ENCODE measurements at places on chromosomes 11 and 22. TPM values are rescaled to one million over a fixed set of nuclear protein-coding genes. Genes with fewer than 3 reads are reported as not detected.

GRCh38 chr22:20586403-20586745 lies 79.0 kb downstream of the MED15 start:
- no peaks in the 10 kb centered on the region for H3K4me1 ChIP-seq
- DNase-seq, result no peak

DNA sequence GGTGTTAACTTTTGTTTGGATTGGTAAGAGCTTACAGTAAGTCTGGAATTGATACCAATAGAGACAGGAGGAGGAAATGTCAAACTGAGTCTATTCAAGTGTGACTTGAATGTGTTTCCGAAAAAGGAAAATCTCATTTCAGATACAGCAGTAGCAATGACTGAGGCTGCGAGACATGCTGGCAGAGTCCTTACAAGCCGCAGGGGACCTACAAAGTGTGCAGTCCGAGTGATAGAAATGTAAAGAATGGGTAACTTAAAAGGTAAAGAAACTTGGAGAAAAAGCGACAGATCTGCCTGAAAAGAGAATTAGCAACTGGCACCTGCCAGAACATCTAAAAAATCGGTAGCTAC lies 444 bp downstream of the CWF19L2 start:
- peaks cover 14% of the 10 kb centered on the region for H3K4me1 ChIP-seq
- H3K27ac ChIP-seq, result peak overlapping the region; percentile 82
- DNase-seq, result no peak
- peaks cover 12% of the 10 kb centered on the region for H3K36me3 ChIP-seq

- no peaks in the 10 kb centered on the region for H3K36me3 ChIP-seq
- H3K4me3 ChIP-seq, result no peak overlapping the region
- peaks cover 43% of the 10 kb centered on the region for H3K4me1 ChIP-seq
- no peak for DNase-seq
- no peak overlapping the region for H3K27ac ChIP-seq
These were observed 100.6 kb upstream of the TENM4 start for GRCh38 chr11:79541466-79541865.

- no peaks in the 10 kb centered on the region for H3K36me3 ChIP-seq
- peaks cover 14% of the 10 kb centered on the region for H3K27me3 ChIP-seq
- DNase-seq, result no peak
- peaks cover 22% of the 10 kb centered on the region for H3K4me1 ChIP-seq
- H3K27ac ChIP-seq, result no peak overlapping the region
These were observed 67.2 kb downstream of the CCDC83 start for GRCh38 chr11:85922367-85922766.

GRCh38 chr11:76030968-76031590 lies 175.2 kb downstream of the WNT11 start:
- no peak for DNase-seq
- peak overlapping the region; percentile 6 for H3K27ac ChIP-seq
- peaks cover 27% of the 10 kb centered on the region for H3K4me1 ChIP-seq
- H3K27me3 ChIP-seq, result no peaks in the 10 kb centered on the region
- H3K4me3 ChIP-seq, result no peak overlapping the region

DNA sequence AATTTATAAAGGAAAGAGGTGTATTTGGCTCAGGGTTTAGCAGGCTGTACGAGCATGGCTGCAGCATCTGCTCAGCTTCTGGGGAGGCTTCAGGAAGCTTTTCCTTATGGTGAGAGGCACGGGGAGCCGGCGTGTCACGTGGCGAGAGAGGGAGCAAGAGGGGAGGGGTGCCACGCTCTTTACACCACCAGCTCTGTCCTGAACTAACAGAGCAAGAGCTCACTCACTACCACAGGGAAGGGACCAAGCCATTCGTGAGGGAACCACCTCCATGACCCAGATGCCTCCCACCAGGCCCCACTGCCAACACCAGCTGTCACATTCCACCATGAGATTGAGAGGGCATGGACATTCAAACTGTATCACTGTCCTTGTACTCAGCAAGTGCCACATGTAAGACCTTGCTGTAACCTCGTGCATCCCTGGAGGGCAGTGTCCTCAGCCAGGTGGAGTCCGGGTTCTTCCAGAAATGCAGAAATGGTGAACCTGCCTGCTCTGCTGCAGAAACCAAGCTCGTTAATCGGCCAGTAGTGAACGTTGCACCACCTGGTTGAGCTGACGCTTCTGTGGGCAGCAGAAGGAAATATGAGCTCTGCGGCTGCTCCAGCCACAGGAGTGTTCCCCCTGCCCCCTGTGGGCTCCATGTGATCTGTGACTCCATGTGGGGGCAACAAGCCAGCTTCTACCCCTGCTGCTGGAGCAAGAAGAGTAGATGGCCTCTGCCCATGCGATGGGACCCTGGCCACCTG lies 368.6 kb downstream of the TBC1D22A start:
- peaks cover 4% of the 10 kb centered on the region for H3K36me3 ChIP-seq
- no peaks in the 10 kb centered on the region for H3K4me1 ChIP-seq
- H3K27me3 ChIP-seq, result no peaks in the 10 kb centered on the region
- no peak for DNase-seq

- H3K27ac ChIP-seq, result no peak overlapping the region
- H3K27me3 ChIP-seq, result no peaks in the 10 kb centered on the region
- no peak overlapping the region for H3K4me3 ChIP-seq
- no peak for DNase-seq
These were observed 33.3 kb upstream of the ADSL start for GRCh38 chr22:40313007-40313406.

DNA sequence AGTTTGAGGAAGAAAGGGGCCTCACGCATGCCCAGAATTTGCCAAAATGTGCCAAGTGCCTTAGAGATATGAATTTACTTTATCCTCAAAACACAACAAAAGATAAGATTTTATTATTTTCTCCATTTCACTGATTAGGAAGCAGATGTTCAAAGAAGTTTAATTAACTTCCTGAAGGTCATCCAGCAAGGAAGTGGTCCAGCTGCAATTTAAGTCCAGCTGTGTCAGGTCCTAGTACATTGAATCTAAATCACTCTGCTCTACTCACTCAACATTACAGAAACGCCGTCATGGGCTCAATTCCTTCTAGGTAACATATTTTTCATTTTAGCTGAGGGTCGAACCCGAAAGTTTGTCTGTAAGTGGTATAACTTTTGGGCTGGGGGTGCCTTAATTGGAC lies 115.4 kb downstream of the CCDC34 start:
- peaks cover 34% of the 10 kb centered on the region for H3K4me1 ChIP-seq
- no peak overlapping the region for H3K4me3 ChIP-seq
- H3K27ac ChIP-seq, result no peak overlapping the region
- DNase-seq, result no peak
- H3K36me3 ChIP-seq, result peaks cover 8% of the 10 kb centered on the region

GRCh38 chr22:41844513-41844912 lies 11.6 kb downstream of the SREBF2 start:
- no peak for DNase-seq
- H3K27me3 ChIP-seq, result no peaks in the 10 kb centered on the region
- peak overlapping the region; percentile 31 for H3K4me3 ChIP-seq
- H3K27ac ChIP-seq, result peak overlapping the region; percentile 64
- H3K36me3 ChIP-seq, result peaks cover 15% of the 10 kb centered on the region

DNA sequence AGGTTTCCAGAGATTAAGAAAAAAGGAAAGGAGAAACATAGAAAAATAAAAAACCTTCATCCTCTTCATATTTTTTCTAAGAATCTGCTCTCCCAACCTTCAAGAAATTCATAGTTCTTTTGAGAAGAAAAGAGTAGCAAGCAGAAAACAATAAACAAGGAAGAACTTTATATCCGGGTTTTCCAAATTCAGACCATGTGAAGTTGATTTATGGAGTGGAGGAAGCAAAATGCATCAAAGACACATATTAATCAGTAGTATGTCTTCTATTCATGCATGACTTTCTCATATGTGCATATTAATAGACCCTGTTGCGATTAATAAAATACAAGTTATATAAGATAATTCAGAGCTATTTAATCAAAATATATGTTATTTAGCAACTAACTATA lies 20.5 kb upstream of the CTSC start:
- no peaks in the 10 kb centered on the region for H3K27me3 ChIP-seq
- H3K4me3 ChIP-seq, result no peak overlapping the region
- H3K4me1 ChIP-seq, result peaks cover 24% of the 10 kb centered on the region
- no peaks in the 10 kb centered on the region for H3K36me3 ChIP-seq
- no peak for DNase-seq

DNA sequence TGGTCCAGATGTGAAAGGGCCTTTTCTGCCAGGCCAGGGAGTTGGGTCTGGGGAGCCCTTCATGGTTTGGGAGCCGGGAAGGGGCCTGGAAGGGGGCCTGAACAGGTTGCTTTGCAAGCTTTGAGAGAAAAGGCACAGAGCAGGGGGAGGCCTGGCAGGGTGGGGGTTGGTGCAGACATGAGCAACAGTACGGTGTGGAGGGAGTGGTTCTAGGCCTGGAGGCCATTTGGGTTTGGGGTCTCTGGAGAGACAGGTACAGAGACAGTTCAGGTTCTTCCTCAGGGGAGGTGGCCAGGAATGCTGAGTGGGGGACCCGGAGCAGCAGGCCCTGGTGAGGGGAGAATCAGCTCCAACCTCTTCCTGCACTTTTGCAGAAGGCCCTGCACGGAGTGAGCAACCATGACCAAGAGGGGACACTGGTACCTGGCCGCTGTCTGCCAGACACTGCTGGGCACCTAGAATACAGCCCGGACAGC lies 1.4 kb downstream of the KDELR3 start:
- DNase-seq, result no peak
- H3K27me3 ChIP-seq, result peaks cover 45% of the 10 kb centered on the region
- no peak overlapping the region for H3K27ac ChIP-seq
- peaks cover 10% of the 10 kb centered on the region for H3K4me1 ChIP-seq
- no peak overlapping the region for H3K4me3 ChIP-seq
- H3K36me3 ChIP-seq, result no peaks in the 10 kb centered on the region

DNA sequence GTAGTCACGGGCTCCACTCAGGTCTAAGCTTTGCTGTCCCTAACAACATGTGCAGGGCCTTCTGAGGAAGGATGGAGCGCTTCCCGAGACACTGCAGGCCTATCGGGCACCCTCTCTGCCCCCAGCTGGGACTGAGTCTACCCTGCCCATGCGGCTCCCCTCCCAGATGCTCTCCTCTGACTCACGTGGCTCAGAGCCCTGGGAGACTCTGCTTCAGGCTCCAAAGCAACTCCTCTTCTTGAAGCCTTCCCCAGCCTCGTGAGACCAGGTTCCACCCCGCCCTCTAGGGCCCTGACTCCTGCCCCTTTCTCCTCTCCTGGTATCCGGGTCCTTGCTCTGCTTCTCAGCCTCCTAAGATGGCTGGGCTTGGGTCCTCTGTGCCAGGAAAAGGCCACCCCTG lies 28.4 kb upstream of the ARFGAP3 start:
- no peak overlapping the region for H3K27ac ChIP-seq
- H3K27me3 ChIP-seq, result no peaks in the 10 kb centered on the region
- peaks cover 42% of the 10 kb centered on the region for H3K36me3 ChIP-seq
- H3K4me3 ChIP-seq, result no peak overlapping the region
- no peak for DNase-seq

DNA sequence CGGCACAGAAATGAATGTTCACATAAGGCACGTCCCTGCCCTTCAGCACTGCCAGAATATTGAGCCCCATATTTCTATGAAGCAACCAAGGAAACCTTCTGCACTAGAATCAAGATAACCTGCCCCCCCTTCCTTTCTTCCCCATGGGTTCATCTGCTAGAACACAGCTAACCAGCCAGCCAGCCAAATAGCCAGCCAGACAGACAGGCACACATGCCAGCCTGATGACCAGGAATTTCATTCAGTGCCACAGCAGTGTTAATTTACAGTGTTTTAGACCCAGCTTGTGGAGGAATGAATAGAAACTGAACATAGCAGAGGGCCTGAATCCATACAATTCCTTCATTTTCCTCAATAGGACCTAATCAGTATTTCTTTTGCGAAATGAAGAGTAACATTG lies 57.0 kb downstream of the TENM4 start:
- DNase-seq, result no peak
- H3K27ac ChIP-seq, result no peak overlapping the region
- no peaks in the 10 kb centered on the region for H3K27me3 ChIP-seq
- H3K4me3 ChIP-seq, result no peak overlapping the region
- peaks cover 21% of the 10 kb centered on the region for H3K4me1 ChIP-seq

DNA sequence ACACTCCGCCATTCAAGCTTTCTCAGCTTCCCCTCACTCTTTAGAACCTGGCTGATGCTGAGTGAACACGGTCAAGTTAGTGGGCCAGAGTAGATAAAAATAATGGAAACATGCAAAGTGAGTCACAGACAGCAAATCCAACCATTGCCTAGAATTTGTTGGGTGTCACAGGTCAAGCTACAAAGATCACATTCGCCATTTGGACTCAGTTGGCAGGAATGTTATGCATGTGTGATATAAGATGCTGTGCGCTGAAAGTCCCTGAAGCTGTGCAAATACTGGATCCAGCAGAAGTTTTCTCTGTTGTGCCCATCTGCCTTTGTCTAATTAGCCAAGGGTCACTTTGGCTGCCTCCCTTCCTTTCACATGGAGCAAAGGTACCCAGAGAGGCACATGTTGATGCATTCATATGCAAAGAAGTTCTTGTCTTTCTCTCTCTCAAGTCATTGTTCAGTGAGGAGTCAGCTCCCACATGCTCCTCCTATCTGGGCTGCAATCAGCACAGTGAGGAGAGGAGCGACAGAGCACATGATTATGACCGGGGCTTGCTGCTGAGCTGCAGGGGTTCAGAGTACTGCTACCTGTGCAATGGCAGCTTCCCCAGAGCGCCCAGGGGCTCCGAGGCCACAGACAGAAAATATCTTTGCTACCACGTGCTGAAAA lies 39.7 kb downstream of the FLI1 start:
- peaks cover 78% of the 10 kb centered on the region for H3K4me1 ChIP-seq
- H3K4me3 ChIP-seq, result peak overlapping the region; percentile 58
- H3K27me3 ChIP-seq, result peaks cover 22% of the 10 kb centered on the region
- DNase-seq, result peak; percentile 57
- H3K27ac ChIP-seq, result peak overlapping the region; percentile 96

DNA sequence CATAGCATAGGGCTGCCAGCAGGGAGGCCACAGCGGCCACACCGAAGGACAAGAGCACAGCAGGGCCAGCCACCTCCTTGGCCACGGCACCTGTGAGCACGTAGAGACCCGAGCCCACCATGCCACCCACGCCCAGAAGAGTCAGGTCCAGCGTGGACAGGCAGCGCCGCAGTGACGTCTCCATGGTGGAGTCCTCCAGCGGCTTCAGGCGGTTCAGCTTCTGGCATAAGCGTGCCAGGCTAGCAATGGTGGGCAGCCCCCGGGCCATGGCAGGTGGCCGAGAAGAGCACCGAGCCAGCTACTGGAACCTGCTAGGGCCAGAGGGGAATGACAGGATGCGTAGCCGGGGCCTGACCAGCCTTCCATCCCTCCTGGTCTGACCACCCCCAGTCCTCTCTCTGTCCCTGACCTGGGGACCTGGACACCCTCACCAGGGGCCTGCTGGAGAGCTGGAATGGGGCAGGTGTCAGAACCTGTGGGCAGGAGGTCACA lies 770 bp downstream of the SLC7A4 start:
- H3K27me3 ChIP-seq, result peaks cover 33% of the 10 kb centered on the region
- H3K4me1 ChIP-seq, result peaks cover 6% of the 10 kb centered on the region
- H3K27ac ChIP-seq, result no peak overlapping the region
- H3K4me3 ChIP-seq, result peak overlapping the region; percentile 68
- H3K36me3 ChIP-seq, result no peaks in the 10 kb centered on the region

GRCh38 chr11:69089258-69089657 lies 40.5 kb downstream of the TPCN2 start:
- DNase-seq, result no peak
- no peak overlapping the region for H3K27ac ChIP-seq
- peaks cover 26% of the 10 kb centered on the region for H3K36me3 ChIP-seq
- H3K27me3 ChIP-seq, result no peaks in the 10 kb centered on the region
- H3K4me1 ChIP-seq, result peaks cover 6% of the 10 kb centered on the region
- H3K4me3 ChIP-seq, result no peak overlapping the region

The ARHGAP20 gene
- total RNA-seq, result 0.07 TPM

The OR5L2 gene
- not detected for total RNA-seq

The SHANK2 gene
- 64.8 TPM for total RNA-seq

The MUC15 gene
- total RNA-seq, result not detected

The TREH gene
- not detected for total RNA-seq

The CALCB gene
- 3.2 TPM for total RNA-seq

The OR6T1 gene
- total RNA-seq, result not detected

All from WTC11 (cell line).